CD4-positive, alpha-beta T cell (primary cell): ENCODE measurements at places on chromosomes 16 and 17.

DNA sequence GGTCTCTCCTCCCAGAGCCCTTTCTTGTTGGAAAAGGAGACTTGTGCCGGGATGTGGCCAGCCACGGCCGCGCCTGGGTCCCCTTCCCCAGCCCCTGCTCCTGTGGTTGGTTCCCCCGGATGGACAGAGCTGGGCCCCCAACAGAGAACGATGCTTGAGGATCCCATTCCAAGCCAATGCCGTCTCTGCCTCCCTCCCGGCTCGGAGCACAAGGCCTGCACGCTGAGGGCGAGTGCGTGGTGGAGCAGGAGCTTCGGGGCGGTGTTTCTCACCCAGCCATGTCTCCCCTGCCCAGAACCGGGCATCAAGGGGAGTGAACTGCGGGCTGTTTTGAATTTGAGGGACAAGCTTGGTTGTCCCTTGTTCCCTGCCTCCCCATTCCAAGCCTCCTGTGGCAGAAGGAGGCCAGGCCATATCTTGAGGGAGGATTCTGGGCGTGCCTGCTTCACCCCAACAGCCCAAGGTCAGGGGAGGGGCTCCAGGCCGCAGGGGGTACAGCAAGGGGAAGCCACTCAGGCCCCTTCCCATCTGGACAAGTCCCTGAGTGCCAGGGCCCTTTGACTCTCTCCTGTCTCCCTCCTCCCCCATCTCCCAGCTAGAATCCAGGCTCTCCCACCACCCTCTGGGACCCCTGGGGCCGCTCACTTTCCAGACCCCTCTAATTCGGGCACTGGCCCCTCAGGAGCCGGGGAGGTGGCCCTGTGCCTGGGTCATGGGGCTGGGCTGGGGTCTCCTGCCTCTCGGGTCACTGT, 43.6 kb downstream of the SOCS3 start:
- H3K4me1 ChIP-seq, result peaks cover 55% of the 10 kb centered on the region
- no peak overlapping the region for H3K27ac ChIP-seq
- DNase-seq, result no peak
- H3K36me3 ChIP-seq, result no peaks in the 10 kb centered on the region

DNA sequence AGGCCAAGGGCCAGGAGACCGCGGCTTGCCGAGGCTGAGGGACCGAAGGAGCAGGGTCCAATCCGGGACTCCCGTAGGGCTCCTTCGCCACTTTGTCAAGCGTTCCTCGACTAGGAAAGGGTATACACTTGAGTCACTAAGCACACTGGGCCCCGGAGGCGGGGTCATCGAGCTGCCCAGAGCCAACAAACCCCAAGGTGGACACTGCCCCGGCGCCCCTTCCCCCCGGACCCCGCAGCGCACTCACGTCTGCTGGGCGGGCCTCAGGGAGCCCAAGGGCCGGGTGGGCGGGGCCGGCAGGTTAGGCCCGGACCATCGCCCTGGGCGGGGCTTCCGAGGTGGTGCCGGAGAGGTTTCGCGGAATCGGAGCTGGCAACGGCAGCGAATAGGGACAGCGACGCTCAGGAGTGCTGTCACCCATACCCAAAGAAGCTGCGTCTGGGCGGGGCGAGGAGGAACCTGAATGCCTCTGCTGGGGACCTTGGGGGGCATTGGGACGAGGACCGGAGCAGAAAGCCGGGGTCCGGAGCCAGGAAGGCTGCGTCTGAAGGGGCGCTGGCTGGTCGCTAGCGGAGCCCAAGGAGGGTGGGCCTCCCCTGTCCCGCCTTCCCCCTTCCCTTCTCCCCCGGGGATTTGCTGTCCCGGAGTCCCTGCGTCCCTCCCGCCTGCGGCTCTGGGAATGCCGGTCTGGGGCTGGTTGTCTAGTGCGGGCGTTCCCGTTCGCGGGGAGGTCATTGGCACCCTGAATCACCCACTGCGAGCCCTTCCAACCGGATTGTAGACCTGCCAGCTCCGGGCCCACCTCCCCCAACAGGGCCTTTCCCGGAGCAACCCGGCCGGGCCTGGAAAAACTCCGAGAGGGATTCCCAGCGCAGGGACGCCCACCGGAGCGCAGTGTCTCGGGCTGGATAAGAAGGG, 118.2 kb upstream of the SMURF2 start:
- H3K27me3 ChIP-seq, result no peaks in the 10 kb centered on the region
- peak; percentile 74 for DNase-seq
- H3K36me3 ChIP-seq, result peaks cover 10% of the 10 kb centered on the region
- H3K27ac ChIP-seq, result no peak overlapping the region
- peaks cover 57% of the 10 kb centered on the region for H3K4me1 ChIP-seq

DNA sequence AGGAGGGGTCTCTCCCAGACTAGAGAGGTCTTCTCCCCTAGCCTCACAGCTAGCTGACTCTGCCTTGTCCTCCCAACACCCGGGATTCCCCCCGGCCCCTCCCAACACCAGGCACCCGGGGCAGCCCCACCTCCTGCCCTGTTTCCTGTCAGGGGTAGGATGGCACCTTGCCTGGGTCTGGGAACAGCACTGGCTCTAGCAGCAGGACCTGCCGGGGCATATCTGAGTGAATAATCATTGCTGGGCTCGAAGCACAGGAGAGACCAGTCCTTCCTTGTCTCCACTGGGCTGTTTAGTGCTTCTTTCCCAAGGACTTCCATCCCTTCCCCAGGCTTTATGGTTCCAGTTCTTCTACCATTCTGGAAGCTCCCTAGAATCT, 25.7 kb downstream of the MINK1 start:
- peaks cover 36% of the 10 kb centered on the region for H3K36me3 ChIP-seq
- no peaks in the 10 kb centered on the region for H3K27me3 ChIP-seq
- DNase-seq, result no peak
- peaks cover 9% of the 10 kb centered on the region for H3K4me1 ChIP-seq
- H3K4me3 ChIP-seq, result no peak overlapping the region

GRCh38 chr17:17757391-17757791, 76.1 kb downstream of the RAI1 start:
- no peaks in the 10 kb centered on the region for H3K36me3 ChIP-seq
- no peaks in the 10 kb centered on the region for H3K27me3 ChIP-seq
- H3K4me1 ChIP-seq, result peaks cover 65% of the 10 kb centered on the region
- peak; percentile 59 for DNase-seq

DNA sequence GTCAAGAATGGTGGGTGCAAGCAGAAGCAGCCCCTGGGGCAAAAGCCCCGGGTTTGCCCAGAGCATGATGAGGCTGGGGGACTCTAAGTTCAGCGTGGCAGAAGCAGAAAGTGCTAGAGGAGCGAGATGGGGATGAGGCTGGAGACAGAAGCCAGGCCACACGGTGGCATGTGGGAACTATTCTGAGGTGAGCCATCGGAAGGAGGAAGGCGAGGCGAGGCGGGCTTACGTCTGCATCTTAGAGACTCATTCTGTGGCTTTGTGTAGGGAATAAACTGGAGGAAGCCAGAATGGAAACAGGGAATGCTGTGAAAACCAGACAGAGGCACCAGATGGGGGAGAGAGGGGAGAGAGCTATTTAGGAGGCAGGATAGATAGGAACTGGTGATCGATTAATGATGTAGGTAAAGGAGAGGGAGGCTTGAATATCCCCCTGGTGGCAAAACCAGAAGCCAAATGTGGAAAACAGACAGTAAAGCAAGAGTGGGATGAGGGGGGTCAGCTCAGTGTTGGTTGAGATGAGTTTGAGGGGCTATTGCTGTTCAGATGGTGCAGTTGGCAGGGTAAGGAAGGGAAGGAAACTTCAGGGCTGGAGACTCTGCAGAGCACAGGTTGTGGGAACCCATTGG, 3.1 kb upstream of the TNFSF13 start:
- no peaks in the 10 kb centered on the region for H3K27me3 ChIP-seq
- peaks cover 21% of the 10 kb centered on the region for H3K36me3 ChIP-seq
- no peak overlapping the region for H3K4me3 ChIP-seq
- peaks cover 86% of the 10 kb centered on the region for H3K4me1 ChIP-seq
- no peak overlapping the region for H3K27ac ChIP-seq
- no peak for DNase-seq

DNA sequence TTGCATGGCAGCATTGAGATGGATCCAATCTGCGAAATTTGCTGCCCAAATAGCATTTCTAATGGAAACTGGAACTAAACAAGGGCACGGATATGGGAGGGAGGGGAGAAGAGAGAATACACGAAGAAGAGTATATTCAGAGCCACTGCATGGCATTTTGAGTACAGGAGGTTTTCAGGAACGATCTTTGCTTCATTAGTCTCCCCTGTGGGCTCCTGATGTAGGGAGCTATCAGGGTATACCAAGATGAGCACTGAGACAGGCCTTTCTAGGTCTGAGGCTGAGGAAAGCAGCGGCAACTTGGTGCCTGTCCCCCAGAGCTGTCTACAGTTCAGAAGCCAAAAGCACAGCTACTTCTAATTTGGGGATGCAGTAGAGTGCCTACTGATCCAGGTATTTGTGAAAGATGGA, 257.7 kb upstream of the PMFBP1 start:
- no peak overlapping the region for H3K27ac ChIP-seq
- H3K27me3 ChIP-seq, result no peaks in the 10 kb centered on the region
- H3K36me3 ChIP-seq, result no peaks in the 10 kb centered on the region
- H3K4me3 ChIP-seq, result no peak overlapping the region
- H3K4me1 ChIP-seq, result no peaks in the 10 kb centered on the region
- no peak for DNase-seq

GRCh38 chr16:19809693-19810092, 75.0 kb downstream of the GPRC5B start:
- peaks cover 12% of the 10 kb centered on the region for H3K4me1 ChIP-seq
- no peaks in the 10 kb centered on the region for H3K27me3 ChIP-seq
- DNase-seq, result no peak
- no peak overlapping the region for H3K4me3 ChIP-seq
- no peak overlapping the region for H3K27ac ChIP-seq

DNA sequence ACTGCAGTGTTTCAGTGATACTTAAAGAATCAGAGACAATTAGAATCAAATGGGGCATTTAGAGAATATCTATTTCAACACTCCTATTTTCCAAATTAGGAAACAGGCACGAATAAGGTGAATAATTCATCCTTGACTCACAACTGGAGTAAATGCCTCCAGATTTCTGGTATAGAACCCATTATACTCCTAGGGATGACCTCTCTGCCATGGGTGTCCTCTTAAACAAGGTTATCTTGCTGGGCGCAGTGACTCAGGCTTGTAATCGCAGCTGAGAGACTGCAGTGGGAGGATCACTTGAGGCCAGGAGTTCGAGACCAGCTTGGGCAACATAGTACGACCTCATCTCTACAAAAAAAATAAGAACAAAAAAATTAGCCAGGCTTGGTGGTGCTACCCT, 139.8 kb upstream of the ELAC2 start:
- H3K4me3 ChIP-seq, result no peak overlapping the region
- no peaks in the 10 kb centered on the region for H3K4me1 ChIP-seq
- H3K27ac ChIP-seq, result no peak overlapping the region
- no peak for DNase-seq
- H3K27me3 ChIP-seq, result no peaks in the 10 kb centered on the region

GRCh38 chr17:2852729-2853282, 56.6 kb downstream of the RAP1GAP2 start:
- peaks cover 15% of the 10 kb centered on the region for H3K27me3 ChIP-seq
- H3K4me1 ChIP-seq, result peaks cover 36% of the 10 kb centered on the region
- H3K27ac ChIP-seq, result no peak overlapping the region
- H3K36me3 ChIP-seq, result peaks cover 8% of the 10 kb centered on the region
